Adipocyte (in vitro differentiated cells): ENCODE measurements at places on chromosomes 13 and 19.

DNA sequence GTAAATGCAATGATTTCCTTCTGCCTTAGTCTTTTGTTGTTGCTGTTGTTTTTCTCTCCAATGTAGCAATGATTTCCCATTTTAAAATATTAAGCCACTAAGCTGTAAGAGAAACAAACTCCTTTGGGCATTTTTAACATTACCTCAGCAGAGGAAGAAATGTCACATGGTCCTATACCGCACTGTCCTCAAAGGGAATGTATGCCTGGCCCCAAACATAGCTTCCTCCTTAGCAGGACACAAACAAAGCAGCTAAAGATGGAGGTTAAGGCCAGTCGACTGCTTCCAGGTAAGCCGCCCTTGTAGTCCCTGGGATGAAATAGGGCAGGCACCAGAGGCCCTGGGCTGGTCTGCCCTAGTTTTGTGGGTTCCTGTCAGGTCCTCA lies 249.0 kb downstream of the TSHZ3 start:
- no peak for DNase-seq

GRCh38 chr19:52946322-52947310 lies 16.1 kb downstream of the ZNF816 start:
- no peak for DNase-seq

GRCh38 chr13:98500963-98501421 lies 75.9 kb downstream of the STK24 start:
- DNase-seq, result no peak

GRCh38 chr13:25873242-25873612 lies 178.6 kb downstream of the SHISA2 start:
- no peak for DNase-seq
